Muscle of leg (tissue), 16 donors: ENCODE measurements at places on chromosomes 2 and 18.

DNA sequence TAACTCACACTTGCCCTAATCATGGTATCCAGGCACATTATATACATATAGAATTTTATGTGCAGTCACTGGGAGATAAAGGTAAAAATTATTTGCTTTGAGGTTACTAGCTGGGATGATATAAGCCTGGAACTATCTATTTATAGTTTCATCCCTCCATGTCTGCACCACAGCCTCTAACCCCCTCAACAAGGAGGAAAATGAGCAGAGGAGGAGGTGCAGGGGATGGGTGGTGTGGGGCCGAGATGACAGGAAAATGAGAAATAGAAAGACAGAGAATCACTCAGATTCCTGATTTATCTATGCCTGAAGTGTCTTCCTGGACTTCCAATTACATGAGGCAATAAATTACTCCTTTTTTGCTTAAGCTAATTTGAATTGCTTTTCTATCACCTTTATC lies 145.2 kb downstream of the PIK3C3 start:
- DNase-seq, result no peak

GRCh38 chr2:165576409-165577154 lies 107.1 kb downstream of the CSRNP3 start:
- no peak for DNase-seq

DNA sequence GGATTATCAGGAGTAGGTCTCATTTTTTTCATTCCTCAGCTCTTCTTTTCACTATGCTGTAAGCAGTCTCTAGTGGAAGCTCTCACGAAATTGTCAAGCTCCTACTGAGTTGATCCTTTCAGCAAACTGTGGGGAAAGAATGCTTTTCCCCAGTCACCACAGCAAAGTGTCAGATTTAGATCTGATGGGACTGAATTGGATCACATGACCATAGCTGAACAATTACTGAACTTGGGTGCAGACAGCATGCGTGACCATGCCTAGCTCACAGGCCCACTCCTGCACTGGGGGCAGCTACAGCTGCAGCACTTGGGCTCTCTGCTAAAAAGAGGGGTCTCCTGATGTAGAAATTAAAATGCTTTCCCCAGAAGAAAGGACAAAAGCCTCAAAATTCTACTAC lies 3.1 kb downstream of the ARHGAP15 start:
- DNase-seq, result no peak

DNA sequence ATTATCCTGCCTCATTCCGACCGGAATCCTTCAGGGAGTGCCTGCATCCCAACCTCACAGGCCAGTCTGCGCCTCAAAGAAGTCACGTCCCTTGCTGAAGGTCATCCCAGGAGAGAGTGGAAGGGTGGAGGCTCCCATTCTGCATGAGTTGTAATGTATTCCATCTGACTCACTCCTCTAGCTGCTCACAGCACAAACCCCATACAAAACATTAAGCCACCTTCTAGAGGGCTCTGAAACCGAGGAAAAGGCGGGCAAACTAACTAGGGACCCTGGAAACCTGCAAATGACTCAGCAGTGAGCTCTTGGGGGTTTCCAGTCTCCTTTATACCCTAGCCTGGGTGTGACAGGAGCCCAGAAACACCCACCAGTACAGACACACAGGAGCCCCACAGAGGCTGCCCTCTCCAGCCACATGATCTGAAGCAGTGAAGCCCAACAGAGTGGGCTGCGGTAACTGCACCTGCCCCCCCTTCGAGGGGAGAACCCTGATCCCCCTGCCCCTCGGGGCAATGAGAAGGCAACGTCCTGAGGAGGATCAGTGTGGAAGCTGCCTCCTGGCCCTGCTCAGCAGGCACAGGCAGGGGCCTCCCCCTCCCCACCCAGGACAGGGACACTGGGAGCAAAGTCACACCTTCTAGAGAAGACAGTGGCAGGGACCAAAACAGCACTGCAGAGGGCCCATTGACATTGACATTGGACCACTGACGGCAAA lies 69.3 kb upstream of the SNTG2 start:
- DNase-seq, result no peak

- peak; percentile 33 for DNase-seq
These were observed 296.5 kb upstream of the GYPC start for GRCh38 chr2:126359494-126359893.

DNA sequence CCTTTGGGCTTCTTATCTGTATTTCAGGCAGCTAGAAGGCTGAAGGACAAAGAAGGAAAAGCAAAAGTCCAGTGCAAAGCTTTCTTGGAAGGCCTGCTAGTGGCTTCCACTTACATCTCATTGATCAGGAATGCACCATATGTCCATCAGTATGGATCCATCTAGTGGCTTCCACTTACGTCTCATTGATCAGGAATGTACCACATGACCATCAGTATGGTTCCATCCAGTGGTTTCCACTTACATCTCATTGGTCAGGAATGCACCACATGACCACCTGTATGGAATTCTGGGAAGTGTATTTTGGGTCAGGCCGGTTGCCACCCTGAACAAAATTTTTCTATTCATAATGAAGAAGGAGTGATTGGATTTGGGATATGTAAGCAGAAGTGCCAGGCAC lies 70.6 kb downstream of the LYPD6 start:
- no peak for DNase-seq

GRCh38 chr2:75459565-75460310 lies 101.0 kb downstream of the EVA1A start:
- no peak for DNase-seq

DNA sequence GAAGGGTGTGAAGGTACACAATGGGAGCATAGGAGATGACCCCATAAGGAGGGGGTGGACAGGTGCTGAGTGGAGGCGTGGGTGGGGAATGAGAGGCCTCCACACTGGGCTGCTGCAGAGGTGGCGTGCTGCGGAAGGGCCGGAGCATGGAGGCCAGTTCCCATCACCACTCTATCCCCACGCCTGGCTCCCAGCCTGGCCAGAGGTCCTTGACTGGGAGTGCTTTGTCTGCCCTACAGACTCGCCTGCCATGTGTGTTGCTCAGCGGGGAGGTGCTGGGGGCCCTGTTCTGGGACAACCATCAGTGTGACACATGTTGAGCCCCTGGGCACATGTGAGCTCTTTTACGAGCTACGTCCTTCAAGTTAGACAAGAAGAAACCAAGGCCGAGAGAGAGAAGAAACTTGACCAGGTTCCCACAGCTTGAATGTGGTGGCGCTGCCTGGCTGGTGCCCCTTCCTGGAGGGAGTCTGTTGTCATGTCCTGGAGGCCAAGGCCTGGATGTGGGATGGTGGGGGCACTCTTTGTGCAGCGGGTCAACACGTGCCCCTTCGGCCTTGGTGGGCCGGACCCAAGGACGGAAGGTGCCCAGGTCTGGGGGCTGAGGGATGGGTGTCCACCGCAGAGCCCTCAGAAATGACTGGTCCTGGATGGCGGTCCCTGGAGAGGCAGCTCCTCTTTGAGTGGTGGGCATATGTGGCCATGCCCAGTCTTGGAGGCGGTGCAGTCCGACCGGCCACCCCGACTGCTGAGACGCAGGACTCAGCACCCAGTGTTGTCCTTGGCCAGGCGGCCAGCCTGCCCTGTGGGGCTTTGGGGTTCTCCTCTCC lies 1.2 kb upstream of the INPP5D start:
- no peak for DNase-seq

- DNase-seq, result peak; percentile 49
These were observed 81.5 kb upstream of the FZD7 start for GRCh38 chr2:201952187-201952586.

DNA sequence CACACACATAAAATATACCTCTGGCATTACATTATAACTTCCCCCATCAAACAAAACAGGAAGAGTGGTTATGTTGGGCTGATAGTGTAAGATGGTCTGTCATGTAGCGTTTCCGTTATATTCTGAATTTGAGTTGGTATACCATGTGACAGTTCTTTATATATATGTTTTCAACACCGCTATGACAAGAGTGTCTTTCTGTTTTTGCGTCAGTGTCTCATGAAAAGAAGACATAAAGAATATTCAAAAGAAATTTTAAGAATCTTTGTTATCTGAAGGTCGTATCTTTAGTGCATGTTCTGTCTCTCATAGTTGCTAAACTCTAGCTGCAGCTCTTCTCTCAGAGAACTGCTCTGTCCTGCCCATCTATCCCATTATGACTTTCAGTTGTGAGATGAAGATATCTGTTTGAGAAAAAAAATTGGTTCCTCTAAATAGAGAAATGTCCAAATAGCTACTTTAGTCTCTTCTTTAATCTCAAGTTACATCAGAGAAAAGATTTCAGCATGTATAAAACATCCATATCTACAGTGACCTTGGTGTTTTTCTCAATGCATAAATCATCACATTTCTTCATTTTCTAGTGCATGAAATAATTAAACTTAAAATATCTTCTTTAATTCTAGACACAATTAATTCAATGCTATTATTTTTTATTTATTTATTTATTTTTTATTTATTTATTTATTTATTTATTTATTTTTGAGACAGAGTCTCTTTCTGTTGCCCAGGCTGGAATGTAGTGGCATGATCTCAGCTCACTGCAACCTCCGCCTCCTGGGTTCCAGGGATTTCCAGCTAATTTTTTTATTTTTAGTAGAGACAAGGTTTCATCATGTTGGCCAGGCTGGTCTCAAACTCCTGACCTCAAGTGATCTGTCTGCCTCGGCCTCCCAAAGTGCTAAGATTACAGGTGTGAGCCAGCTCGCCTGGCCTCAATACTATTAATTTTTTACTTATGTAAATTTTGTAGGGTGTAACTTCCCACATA lies 24.3 kb upstream of the PSME4 start:
- DNase-seq, result no peak

DNA sequence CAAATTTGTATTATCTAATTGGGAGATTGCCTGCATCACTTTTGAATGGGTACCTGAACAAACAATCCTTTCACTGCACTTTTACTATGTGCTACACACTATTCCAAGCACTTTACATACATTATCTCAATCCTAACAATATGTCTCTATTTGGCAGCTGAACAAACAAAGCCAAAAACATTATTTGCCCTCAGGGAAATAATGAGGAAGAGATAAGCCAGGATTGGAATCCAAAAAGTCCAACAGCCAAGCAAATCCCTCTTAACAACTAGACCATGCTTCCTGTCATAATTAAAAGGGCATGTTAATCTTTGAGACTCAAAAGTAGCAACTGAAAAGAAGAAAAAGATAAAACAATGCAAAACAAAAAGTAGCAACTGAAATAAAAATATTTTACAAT lies 32.1 kb downstream of the RPRD1A start:
- DNase-seq, result peak; percentile 11

DNA sequence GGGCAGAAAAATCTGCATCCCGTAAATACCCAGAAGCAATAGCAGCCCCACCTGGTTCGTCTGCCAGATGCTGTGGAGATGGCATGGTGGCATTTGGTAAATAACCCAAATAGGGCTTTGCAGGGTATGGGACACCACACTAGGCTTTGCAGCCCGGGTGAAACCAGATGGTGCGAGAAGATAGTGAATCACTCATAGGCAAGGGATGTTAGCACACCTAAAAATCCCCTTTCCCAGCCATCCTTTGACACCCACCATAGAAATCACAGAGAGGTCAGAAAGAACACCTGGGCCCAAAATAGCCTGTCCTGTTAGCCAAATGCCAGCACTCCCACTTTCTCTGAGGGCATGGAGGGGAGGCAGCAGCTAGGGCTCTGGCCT lies 47.6 kb downstream of the BCL11A start:
- DNase-seq, result no peak

GRCh38 chr2:153872311-153873051 lies 759 bp downstream of the GALNT13 start:
- DNase-seq, result no peak

GRCh38 chr2:121398853-121399252 lies 113.9 kb upstream of the TFCP2L1 start:
- DNase-seq, result no peak

- DNase-seq, result no peak
These were observed 11.8 kb downstream of the GULP1 start for GRCh38 chr2:188303363-188304031.

GRCh38 chr2:25230198-25230947 lies 62.0 kb upstream of the POMC start:
- DNase-seq, result peak; percentile 62

- peak; percentile 9 for DNase-seq
These were observed 1.1 kb downstream of the LRATD1 start for GRCh38 chr2:14633461-14634181.

- DNase-seq, result peak; percentile 33
These were observed 111.5 kb downstream of the MGAT5 start for GRCh38 chr2:134365356-134365755.

GRCh38 chr2:109715313-109715805 lies 78.7 kb upstream of the RGPD5 start:
- DNase-seq, result no peak

DNA sequence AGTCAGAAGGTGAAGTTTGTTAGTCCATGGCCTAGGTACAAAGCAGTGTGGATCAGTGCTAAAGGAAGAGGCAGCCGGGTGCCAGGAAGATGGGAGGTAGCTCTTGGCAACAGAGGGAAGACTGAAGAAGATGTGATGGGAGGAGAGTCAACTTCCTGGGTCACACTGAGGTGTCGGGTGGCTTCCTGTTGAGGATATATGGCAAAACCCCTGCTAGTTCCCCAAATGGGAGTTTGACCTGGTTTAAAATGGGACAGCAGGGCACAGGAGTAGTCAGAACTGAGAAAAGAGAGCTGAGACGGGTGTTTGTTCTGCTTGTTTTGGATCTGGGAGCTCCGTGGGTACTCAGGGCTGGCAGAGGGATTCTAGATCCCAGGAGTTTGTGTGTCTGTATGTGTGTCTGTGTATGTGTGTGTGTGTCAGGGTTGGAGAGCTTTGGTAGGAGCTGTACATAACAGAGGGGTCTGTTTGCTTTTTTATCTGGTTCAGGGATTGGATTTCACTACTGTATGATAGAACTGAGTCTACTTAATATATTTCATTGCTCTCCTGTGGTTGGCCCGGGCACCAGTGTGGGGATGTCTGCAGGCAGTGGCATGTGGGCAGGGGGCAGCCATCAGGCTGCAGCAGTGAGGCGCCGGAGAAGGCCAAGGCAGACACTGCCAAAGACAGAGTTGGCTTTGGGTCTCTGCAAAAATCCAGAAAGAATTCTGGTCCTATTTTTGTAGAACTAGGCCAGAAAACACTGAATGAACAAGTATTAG lies 17.1 kb downstream of the MXD1 start:
- no peak for DNase-seq

DNA sequence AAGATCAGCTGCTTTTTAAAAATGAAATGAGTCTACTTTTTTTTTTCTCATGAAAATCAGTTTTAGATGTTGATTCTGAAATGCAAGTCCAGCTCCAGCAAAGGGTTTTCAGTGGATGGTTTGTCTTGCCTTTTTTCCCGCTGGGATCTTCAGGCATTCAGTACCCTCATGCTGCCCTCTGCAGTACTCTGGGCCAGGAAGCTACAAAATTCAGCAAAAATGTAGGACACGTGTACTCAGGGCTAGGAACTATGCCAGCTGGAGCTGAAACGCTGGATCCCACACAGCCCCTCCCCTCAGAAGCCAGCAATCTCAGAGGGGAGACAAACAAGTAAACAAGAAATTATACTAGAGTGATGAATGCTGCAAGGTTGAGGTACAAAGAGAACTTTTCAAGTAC lies 97.3 kb downstream of the MMADHC start:
- peak; percentile 31 for DNase-seq

DNA sequence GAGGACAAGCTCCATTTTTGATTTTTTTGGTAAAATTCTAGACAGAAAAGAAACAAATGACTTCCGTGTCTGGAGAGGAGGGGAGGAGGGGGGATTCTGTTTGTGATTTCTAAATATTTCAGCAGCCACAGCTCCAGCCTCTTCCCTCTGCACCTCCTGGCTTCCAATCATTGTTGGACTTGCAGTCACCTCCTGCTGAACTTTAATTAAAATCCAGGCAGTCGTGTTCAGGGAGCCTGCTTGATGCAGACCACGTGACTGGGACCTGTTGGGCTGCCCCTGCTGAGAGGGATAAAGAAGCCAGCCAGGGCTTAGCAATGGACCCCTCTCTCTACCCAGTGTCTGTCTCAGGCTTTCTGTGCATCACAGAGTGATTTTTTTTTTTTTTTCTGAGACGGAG lies 115.1 kb downstream of the SH3BP4 start:
- DNase-seq, result no peak

GRCh38 chr2:210480079-210480478 lies 3.5 kb upstream of the LANCL1 start:
- no peak for DNase-seq
